Right hindlimb (tissue), 1 donor: ENCODE measurements at places on chromosomes 3 and 15.

DNA sequence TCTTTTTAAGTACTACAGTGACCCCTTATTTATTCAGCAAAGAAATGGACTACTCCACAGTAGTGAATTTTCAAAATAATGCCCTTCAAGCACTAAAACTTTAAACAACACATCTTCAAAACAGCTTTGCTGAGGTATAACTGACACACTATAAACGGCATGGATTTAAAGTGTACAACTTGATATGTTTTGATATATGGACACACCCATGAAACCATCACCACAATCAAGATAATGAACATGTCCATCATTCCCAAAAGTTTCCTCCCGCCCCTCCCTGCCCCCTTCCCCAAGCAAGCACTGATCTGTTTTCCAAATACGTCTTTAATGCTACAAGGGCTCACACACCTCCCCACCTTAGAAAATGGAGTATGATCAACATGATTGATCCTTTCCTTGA lies 1.6 kb upstream of the FURIN start:
- no peak for DNase-seq

DNA sequence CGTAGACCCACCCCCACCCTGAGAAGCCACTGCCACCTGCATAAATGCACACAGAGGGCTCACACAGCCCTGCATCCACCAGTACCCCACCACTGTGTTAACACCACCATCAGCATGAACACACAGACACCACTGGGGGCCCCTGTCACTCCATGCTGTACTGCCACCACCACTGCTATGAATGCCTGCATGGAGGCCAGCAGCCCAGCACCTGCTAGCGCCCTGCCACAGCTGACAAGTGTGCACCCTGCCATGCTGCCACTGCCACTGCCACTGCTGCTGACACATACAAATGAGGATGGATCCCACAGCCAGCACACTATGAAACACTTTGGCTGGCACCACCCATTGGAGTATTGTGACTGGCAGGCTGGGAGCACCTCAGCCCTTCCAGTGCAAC lies 361.0 kb downstream of the TAFA4 start:
- DNase-seq, result no peak

DNA sequence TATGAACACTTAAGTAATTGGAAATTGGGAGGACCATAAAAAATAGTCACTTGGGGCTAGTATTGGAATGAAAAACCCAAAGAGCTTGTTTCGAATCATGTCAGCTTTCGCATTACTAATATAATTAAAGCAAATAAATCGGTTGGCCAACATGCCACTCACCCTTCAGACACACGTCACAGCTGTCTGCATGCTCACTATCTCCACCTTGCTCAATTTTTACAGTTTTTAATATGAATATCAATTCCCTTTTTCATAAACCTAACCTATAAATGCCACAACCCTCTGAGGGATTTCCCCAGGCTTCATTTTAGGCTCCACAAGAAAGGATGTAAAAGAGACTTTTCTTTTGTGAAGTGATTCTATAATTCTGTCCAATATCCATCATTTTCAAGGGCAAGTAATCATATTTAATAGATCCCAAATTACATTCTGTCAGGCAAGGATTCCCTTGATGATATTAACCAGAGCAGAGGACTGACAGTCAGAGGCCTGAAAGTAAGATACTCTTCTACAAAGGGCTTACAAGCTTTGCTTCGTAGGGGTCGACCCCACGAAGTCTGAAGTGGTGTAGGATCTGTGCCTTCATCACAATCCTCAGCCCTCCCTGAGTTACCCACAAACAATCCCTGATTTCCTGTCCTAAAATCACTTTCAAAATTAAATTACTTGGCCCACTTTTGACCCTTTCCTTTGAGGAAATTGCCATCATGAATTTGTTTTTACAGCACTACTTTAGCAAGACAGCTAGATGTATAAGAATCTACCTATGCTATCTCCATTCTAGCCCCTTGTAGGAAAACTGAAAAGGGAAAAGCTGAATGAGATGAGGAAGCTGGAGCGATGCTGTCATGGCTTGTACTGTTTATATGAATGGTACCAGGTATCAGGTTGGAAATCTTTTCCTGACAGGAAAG lies 44.5 kb downstream of the NANOGP8 start:
- no peak for DNase-seq

- peak; percentile 73 for DNase-seq
Measured at GRCh38 chr15:56919031-56919608, 676 bp downstream of the TCF12 start.

GRCh38 chr3:32381922-32382321 lies 9.7 kb upstream of the CMTM7 start:
- DNase-seq, result no peak

GRCh38 chr15:61003437-61004218 lies 225.5 kb downstream of the RORA start:
- DNase-seq, result no peak

GRCh38 chr3:31985831-31986230 lies 4.3 kb downstream of the ZNF860 start:
- DNase-seq, result no peak

DNA sequence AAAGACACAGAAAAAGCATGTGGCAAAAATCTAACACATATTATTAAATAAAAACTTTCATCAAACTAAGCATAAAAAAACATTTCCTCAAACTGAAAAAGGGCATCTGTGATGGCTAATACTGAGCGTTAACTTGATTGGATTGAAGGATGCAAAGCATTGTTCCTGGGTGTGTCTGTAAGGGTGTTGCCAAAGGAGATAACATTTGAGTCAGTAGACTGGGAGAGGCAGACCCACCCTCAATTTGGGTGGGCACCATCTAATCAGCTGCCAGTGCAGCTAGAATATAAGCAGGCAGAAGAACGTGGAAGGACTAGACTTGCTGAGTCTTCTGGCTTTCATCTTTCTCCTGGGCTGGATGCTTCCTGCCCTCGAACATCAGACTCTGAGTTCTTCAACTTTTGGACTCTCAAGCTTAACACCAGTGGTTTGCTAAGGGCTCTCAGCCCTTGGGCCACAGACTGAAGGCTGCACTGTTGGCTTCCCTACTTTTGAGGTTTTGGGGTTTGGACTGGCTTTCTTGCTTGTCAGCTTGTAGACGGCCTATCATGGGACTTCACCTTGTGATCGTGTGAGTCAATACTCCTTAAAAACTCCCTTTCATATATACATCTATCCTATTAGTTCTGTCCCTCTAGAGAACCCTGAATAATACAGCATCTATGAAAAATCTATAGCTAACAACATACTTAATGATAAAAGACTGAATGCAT lies 45.4 kb downstream of the DAZL start:
- DNase-seq, result no peak

DNA sequence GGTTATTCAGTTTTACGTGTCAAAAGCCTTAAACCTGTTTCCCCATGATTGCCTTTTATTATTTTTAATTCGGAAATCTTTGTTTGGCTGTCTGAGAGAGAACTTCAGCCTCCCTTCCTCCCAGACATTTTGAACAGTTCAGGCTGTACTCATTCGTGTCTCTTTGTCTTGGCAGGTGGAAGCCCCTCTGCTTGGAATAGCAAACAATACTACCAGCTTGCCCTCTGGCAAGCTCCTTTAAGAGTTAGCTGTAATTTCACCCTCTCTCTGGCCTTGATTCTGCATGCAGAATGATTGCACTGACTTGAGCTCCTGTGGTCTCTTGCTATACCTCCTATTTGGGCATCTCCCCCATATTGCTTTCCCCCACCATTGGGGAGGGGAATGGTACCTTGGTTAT lies 11.7 kb downstream of the IGF1R start:
- no peak for DNase-seq

DNA sequence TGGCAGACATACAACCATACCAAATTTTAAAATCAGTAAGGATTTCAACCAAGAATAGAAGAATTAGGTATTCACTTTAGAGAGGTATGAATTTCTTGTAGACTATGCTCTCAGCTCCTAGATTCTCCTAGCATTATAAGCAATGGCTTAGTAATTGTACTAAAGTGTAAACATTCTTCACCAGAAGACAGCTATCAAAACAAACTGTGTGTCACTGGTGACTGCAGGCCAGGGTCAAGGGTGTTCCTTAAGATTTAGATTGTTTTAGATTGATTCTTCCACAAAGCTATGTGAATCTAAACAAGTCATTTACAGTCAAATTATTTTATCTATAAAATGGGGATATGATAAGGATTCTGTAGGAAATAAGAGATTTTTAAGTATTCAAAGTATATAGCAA lies 23.1 kb upstream of the GP5 start:
- no peak for DNase-seq

DNA sequence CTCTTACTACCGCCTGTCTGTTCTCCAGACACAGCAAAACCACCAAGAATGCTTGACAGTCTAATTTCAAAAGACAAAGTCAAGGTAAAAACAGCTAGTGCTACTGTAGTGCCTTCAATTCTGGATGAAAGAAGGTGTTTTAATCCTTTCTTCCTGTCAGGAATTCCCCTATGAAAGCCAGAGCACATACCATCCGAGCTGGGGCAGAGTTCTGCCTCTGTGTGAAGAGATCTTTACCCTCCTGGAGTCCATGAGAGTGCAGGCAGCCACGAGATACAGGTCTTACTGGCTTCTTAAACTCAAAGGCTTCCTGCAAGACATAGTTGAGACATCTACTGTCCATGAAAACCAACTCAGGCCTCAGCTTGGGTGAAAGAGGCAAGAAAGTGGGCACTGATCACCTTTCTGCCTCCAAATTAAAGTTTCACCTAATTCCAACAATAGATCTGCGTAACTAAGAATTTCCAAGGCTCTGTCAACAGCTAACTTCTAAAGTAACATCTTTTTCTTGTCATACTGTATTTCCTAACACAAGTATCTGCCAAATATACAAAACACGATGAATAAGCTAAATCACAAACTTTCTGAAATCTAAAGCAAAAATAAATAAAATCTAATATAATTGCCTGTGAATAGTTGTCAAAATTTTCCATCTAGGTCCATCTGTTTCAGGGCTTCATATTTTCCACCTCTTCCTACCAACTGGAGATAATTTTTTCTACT lies 7.5 kb downstream of the CDC25A start:
- DNase-seq, result no peak

GRCh38 chr3:46027736-46028397 lies 584 bp upstream of the XCR1 start:
- DNase-seq, result no peak

DNA sequence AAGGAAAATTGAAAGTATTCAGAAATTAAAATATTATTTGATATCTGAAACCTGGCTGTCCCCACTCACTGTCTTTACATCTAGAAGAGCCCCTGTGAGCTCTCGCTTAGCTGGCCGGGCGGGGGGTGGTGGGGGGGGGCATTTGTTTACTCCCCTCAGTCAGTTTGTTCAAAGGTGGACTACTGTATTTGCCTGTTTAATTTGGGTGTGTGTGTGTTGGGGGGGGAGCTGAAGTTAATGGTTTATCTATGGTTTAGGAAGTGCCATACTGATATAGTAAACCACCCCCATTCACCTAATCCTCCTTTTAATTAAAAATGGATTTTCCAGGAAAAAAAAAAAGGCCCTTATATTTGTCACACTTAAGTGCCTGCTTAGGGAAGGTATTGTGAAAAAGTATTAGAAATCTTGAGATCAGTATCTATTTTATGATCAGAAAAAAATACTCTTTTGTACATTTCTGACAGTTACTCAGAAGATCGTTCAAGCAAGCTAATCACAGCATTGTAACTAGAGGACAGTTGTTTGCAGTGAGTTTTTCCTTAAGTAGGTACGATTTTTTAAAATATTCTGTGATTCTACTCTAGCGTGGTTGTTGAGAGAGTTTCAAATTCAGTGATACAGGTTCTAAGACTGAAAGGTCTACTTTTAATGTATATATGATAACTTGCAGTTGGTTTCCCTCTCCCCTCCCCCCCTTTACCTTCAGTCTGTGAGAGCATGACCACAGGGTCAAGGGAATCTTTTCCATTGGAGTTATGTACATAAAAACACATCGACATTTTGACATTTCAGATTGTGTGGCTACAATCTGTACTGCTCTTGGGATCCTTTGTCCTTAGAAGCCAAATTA lies 8.5 kb downstream of the NR2F2 start:
- DNase-seq, result peak; percentile 40

- no peak for DNase-seq
Measured at GRCh38 chr3:29585368-29585767, 304.5 kb downstream of the RBMS3 start.

DNA sequence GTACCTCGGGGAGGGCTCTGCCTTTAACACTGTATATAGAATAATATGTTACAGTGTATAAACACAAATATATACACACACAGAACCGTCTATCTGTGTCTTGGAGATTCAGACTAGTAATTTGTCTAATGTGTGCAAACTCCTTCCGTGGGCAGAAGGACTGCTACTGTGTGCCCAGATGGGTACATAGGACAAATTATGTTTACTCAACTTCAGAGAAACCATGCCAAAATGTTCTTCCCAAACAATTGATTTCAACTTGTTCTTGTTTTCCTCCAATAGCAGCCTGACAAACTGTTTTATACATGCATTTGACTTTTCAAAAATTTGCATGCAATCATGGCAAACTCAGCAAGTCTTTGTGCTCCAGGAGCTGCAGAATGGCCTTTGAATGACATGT lies 97.5 kb downstream of the FRMD5 start:
- DNase-seq, result no peak

GRCh38 chr15:83248151-83249029 lies 36.1 kb downstream of the BNC1 start:
- DNase-seq, result peak; percentile 28

GRCh38 chr3:184229394-184230080 lies at the start of gene VWA5B2:
TSS of gene VWA5B2 (plus strand) at chr3:184229585. CDS start at chr3:184230529, 944 bp downstream.
- DNase-seq, result peak; percentile 65

- no peak for DNase-seq
Measured at GRCh38 chr15:52417957-52418356, 110.7 kb downstream of the MYO5A start.

DNA sequence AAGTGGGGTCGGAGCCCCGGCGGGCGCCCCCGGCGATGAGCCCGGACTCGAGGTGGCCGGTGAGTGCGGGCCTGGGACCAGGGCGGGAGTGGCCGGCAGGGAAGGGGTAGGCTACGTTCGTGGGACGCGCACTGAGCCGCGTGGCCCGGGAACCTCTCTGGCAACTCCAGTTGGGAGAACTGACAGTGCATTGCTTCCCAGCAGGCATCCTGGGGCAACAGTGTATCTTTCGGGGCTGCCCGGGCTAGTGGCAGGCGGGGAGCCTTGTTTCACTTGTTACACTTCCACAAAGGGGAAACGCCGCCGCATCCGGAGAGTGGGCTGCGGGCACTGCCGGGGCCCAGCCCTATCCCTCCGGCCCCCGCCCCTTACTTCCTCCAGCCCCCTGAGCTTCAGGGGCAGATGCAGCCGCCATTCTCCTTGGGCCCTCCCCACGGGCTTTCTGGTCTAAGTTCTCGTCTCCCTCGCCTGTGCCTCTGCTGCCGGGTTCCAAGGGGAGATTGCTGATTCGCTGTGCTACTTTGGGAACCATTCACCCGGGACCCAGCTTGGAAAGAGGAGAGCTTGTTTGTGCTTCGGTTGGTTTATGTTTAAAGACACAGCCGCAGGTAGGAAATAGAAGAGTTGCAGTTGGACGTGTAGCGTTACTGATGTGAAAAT lies 675 bp downstream of the BRPF1 start:
- no peak for DNase-seq

GRCh38 chr3:24503616-24504113 lies 9.0 kb upstream of the THRB start:
- no peak for DNase-seq

- no peak for DNase-seq
Measured at GRCh38 chr3:138902171-138902570, 44.8 kb downstream of the FOXL2 start.

- no peak for DNase-seq
Measured at GRCh38 chr15:99118801-99119546, 14.1 kb downstream of the SYNM start.
